Putamen (tissue), 1 donor: ENCODE measurements at places on chromosomes 3 and 15.

DNA sequence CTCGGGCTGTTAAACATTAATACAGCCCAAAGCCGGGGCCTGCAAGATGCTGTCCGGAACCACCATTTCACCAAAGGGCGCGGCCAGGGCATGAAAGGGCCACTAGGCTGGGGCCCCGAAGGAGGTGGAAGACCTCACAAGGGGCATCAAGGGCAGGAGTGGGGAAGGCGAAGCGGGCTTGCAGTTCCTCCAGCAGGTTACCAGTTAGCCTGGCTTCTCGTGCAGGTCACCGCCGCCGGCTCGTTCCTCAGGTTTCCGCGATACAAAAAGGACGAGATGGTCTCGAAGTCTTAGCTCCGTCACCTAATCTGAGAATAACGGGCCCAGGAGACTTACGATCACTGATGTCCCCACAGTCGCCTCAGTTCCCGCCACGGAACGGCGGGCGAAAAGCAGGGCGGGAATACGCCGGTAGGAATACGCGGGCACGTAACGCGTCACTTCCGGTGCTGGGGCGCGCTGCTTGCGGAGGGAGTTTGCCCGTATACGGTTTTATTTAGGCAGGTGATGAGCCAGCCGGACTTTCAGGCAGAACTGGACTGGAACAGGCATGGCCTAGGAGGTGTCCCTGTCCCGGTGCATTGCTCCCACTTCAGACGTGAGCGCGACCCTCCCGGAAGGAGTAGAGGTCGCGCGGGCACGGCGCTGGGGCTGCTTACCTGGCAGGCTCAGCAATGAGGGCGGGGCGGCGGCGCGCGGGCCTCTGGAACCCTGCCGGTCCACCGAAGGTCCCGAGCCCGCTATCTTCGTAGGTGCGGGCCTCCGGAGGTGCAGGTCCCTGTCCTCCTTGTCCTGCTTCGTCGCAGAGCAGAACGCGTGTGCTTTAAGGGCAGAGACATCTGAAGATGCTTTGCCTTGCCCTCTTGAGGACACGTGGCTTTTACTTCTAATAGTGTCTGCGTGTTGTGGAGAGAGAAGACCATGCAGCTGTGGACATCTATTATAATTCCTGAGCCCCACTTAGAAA, at the start of gene RFC4:
Gene RFC4, minus strand, starts transcription at position 394 of the 967 bp plus-strand sequence. CDS start 1,769 bp downstream, outside the sequence.
- peak; percentile 83 for DNase-seq

GRCh38 chr15:68210821-68211655, 5.9 kb upstream of the CALML4 start:
- DNase-seq = peak; percentile 62

DNA sequence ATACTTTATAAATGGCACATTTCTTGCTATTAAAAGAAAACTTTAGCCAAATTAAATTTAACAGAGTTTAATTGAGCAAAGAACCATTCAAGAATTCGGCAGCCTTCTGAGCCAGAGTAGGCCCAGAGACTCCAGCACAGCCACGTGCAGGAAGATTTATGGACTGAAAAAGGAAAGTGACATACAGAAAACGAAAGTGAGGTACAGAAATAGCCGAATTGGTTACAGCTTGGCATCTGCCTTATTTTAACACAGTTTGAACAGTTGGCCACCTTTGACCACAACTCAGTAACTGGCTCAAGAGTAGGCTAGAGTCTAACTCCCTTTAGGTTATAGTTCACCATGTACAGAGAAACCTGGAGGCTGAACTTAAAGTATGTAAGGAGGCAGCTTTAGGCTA, 17.6 kb downstream of the CFAP44 start:
- no peak for DNase-seq

DNA sequence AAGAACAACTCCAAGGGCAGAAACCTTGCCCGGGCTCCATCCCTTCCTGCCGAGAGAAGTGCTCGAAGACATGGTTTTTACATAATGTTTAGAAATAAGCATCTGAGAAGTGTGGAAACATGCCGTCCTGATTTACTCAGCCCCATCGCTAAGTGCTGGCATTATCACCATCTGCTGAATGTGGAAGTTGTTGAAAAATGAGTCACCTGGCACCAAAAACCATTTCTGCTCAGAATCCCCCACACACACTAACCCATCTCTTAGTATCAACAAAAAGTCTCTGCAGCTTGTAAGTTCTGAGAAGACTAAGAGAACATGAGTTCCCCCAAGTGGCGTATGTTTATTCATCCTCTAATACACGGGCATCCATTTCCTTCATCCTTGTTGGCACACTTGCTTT, 51.0 kb upstream of the ARL8B start:
- no peak for DNase-seq

DNA sequence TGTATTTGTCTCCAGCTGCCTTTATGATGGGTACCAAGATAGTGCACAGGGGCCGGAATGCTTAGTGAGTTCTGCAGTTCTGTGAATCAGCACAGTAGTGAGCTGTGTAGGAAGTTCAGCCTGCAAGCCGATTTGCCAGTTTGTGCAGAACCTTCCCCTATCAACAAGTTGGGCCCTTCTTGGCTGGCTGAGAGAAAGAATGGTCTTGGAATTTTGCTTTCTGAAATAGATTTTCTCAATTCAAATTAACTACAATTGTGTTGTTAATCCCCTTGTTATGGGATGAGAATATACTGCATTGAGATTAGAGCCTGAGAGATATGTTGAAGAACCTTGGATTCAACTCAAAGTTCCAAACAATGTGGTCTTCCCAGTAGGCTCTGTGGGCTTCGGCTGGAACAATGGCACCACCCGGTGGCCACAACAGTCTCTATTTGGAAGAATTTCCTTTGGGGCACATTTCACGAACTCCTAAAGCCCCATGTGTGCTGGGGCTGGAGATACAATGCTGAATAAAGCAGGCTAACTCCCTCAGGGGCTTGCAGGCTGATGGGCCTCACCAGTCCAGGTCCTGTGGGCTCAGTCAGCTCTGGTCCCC, 59.1 kb downstream of the TRIM42 start:
- no peak for DNase-seq

GRCh38 chr15:101242999-101243336, 8.9 kb downstream of the CHSY1 start:
- DNase-seq = no peak

DNA sequence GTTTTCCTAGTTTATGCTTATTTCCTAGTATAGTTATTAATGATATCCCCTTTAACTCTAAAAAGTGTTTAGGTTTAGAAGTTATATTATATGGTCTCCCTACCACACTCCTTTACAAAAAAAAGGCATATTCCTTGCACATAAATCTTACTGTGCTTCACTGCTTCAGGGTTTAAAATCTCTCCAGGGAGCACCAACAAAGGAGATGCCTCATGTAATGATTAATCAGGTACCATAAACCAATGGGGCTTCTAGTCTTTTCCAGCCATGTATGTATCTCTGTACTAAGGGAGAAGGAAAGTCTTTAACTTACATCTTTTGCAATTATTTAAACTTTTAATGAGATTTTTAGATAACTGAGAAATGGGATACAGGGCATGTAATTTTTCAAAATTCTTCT, 91.5 kb upstream of the RBMS3 start:
- no peak for DNase-seq

GRCh38 chr3:4821975-4822374, 157.3 kb upstream of the BHLHE40 start:
- DNase-seq = no peak

DNA sequence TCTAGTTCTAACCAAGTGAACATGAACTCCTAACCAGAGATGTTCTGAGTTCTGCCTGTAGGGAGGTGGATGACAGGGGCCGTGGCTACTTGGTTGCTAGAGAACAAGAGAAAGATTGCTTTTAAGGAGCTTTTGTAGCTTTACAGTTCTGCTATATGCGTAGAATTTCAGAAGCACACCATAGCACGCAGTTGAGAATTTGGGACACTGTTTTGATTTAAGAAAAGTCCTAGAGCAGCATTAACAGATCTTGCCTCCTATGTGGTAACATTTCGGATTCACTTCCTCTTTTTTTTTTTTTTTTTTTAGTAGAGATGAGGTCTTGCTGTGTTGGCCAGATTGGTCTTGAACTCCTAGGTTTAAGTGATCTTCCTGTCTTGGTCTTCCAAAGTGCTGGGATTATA, 181.7 kb downstream of the TCF12 start:
- DNase-seq = no peak

DNA sequence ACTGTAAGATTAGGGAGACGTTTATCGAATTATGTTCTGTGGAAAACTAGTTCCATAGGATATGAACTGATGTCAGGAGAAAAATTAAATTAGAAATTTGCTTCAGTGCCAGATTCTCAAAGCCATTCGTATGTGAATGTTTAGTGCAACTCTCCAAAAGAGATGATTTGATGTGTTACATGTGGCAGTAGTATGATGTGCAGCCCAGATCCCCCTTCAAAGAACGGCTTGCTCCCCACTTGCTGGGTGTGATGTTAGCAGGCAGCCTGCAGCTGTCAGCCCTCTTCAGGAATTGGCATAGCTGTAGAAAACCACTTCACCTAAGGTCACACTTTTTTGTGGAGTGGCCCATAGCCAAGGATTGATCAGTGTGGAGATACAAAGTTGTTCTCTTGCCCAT, 127.0 kb upstream of the CCDC54 start:
- no peak for DNase-seq

DNA sequence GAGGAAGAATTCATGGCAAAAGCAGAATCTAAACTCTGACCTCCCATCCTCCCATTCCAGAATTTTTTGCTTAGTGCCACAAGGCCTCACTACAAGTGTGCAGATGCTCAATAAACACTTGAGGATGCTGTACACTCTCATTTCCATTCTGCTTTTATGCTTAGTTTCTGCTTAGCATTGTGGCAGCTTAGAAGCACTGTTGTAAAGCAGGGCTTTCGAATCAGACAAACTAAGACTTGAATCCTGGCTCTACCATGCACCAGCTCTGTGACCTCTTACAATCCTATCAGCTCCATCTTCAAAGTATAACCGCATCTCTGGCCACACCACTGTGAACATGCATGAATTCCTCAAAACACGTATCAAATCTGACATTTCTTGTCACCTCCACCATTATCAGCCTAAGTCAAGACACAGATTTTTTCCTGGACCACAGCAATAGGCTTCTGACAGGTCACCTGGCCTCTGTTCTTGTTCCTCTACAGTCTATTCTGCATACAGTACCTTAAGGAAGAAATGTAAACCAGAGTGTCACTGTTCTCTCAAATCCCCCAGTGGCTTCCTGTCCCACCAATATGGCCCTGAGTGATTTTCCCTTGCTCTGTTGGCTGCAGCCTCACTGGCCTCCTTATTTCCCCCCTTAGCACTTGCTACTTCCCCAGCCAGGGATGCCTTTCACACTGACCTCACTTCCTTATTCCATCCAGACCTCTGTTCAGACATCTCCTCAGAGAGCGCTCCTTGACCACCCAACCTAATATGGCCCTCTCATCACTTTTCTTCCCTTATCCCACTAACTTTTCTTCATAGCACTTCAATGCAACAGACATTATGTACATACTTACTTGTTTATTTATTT, 8.1 kb upstream of the PHC3 start:
- DNase-seq = no peak

DNA sequence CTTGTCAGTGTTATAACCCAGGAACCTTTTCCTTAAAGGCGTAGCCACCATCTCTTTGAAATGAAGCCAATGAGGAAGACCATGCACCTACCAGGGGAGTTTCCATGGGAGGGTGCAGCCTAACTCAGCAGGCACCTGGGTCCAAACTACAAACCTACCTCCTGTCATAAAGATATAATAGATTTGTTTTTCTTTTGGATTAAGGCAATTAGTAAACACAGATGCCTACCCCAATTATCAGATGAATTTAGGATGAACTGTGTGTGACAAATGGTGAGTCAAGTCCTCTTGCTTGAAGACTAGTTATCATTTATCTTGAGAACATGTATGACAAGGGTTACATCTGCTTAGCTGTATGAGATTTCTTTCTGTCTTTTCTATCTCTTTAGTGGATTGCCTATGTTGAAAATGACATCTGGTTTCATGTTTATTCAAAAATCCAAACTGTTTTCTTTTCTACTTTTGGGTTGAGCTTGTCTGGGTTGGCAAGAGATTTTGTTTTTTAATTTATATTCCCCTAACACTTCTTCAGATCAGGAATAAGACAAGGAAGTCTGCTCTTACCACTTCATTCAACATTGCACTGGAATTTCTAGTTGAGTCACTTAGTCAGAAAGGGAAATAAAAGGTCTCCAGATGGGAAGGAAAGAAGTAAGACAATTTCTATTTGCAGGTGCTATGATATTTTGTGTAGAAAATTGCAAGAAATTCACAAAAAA, 149.9 kb downstream of the NEK10 start:
- no peak for DNase-seq

DNA sequence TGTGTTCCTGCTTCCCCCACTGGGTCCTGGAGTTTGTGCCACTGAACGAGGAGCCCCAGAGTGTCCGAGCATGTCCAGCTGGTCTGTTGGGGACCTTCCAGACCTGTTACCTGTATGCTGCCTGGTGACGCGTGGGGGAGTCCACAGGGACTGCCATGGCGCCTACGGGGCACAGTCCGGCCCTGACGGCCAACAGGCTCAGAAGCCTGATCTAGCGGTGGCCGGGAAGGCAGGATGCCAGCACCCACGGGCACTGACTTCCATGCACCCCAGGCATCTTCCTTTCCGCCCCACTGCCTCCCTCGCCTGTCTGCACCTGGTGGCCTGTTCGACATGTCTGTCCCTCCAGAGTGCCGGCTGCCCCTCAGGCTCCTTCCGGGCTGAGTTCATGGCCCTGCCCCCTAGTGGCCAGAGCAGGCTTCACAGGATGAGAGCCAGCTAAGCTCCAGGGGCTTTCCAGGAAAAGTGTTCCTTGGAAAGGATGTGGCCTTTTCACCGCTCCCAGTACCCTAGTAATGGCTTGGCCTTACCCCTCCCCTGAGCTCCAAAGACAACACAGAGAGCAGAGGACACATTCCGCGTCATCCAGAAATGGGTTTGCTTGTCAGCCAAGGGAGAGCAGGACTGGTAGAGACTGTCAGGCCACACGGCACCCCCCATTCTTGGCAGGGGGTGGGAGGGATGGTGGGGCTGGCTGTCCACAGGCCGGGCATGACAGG, 35.7 kb downstream of the NGRN start:
- no peak for DNase-seq

DNA sequence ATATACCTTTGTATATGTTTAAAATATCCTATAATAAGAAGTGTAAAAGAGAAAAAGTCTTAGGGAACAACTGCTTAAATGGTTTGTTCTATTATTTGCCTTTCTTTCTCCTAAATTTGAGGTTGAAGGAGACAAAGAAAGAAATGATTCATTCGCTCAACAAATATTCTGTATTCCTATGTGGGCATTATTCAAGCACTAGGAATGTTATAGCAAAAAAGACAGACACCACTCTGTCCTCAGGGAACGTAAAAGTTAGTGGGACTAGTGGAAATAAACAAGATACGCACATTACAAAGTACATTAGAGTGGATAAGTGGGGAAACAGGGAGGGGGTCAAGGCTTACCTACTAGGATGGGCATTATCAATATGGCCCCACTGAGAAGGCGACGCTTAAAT, 332.2 kb downstream of the LPP start:
- no peak for DNase-seq

GRCh38 chr3:157530637-157531300, 27.6 kb upstream of the VEPH1 start:
- no peak for DNase-seq

GRCh38 chr3:175989161-175989560, 1130.0 kb downstream of the NAALADL2 start:
- no peak for DNase-seq

- no peak for DNase-seq
These were observed 165.3 kb downstream of the PLCL2 start for GRCh38 chr3:17050071-17050470.
